Stimulated activated CD8-positive, alpha-beta memory T cell treated with anti-CD3 and anti-CD28 coated beads, Interleukin-7, amount 100 ng/mL, for 24 hours (primary cell): ENCODE measurements at places on chromosomes 7 and 10.

DNA sequence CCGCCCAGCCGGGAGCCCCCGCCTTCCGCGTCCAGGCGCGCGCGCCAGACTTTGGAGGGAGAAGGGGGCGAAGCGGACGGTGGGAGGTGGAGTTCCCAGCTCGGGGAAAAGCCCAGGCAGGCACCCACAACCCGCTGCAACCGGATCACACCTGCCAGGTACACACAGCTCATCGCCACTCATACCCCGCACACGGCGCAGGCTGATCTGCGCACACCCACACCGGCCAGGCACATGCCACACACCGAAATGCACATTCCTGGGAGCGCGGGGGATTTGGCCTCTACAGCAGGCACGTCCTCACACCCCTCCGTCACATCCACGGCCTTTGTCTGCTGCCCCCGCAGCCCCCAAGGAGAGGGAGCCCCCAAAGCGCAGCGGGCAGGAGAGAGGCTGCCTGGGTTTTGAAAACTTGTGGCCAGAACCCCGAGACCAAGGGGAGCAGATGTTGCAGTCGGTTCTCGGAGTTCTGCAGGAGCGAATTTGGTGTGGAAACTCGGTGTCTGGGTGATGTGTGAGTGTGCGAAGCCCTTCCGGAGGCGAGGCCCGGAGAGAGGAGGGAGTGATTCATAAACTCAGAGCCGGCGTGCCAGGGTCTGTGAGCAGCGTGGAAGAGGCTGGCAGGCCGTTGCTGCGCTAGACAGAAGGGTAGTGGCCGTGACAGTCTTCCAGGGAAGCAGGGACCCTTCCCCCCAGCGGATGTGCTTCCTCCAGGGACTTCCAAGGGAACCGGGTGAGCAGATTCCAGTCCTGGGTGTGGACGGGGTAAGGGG is 734 bp downstream of the CHST3 start:
- DNase-seq, result no peak

DNA sequence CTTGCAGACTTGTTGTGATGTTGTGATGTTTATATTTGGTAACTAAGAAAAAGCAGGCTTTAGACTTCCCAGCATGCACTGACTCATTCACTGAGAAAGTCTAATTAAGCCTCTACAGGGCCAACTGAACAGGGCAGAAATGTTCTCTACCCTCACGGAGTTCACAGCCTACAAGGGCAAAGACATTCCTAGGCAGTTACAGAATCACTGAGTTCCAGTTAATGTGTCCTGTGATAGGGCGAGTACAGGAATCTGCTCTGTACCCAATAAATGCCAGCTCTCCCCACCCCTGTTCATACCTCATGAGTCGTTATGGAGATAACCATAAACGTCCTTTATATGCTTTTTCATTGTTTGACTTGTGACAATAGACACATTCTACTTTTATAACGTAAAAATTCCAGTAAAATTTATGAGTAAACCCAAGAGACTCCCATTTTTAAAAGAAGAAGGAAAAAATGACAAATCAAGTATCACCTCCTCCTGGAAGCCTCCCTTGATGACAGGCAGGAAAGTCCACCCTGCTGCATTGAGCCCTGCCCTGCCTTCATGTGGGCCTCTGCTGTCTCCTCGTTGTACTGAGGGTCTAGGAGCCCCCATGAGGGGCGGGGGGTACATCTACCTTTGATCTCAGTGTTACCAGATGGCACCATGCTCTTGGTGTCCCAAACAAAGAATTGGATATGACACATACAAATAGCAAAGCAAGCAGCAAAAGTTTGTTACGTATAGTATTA is 14.3 kb downstream of the MUC12 start:
- DNase-seq, result no peak

GRCh38 chr10:12198156-12198555 is 2.2 kb downstream of the CDC123 start:
- no peak for DNase-seq

- no peak for DNase-seq
Measured at GRCh38 chr10:80730522-80730921, 192.8 kb downstream of the SH2D4B start.

- no peak for DNase-seq
Measured at GRCh38 chr10:97490592-97490991, 7.6 kb downstream of the MMS19 start.

DNA sequence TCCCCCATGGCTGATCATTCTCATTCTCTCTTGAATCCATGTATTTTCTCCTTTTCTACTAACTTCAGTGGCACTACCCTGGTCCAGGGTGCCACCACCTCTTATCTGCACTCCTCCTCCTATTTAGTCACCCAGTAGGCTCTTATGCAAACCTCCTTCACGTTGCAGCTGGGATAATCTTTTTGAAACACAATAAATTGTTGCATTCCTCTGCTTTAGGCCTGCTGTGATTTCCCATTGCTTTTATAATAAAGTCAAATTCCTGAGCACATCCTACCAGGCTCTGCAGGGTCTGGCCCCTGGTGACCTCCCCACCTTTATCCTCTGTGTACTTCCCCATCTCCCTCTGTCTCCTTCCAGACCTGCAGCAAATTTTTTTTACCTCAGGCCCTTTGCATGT is 112.7 kb upstream of the KIAA1217 start:
- no peak for DNase-seq

DNA sequence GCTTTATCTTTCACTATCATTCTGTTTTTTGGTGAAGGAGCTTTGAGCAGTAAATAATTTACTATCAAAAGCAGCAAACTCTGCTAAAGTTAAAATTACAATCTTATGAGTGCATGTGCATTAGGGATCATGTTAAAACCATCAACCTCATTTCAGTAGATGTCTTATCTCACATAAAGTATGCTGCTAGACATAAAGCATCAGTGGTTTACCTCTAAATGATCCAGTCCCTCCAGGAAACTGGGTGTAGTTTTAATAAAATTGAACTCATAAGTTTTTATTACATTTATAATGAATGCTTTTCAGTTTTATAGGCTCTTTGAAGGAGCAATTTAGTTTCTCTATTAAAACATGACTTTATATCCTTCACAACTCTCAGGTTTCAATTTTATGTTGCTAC is 108.7 kb downstream of the LRRN3 start:
- no peak for DNase-seq

- DNase-seq, result no peak
Measured at GRCh38 chr10:77981281-77981680, 48.0 kb downstream of the POLR3A start.

- no peak for DNase-seq
Measured at GRCh38 chr10:8477300-8477699, 422.8 kb downstream of the GATA3 start.

DNA sequence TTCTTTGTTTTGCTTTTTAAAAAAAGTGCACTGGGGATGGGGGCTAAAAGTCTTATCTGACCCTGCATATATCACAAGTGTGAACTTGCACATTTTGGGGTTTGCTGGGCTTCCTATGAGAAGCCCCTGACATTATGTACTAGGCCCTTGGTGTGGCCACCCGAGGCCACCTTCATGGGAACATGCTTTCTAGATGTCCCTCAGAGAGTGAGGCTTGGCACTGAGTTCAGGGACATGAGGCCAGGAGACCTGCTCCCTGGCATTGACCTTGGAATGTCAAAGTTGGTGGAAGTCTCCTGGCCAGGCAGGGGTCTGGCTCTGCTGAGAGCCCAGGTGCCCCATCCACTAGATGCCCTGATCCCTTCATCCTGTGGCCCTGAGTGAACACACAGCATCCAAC is 536.2 kb downstream of the TCERG1L start:
- no peak for DNase-seq

DNA sequence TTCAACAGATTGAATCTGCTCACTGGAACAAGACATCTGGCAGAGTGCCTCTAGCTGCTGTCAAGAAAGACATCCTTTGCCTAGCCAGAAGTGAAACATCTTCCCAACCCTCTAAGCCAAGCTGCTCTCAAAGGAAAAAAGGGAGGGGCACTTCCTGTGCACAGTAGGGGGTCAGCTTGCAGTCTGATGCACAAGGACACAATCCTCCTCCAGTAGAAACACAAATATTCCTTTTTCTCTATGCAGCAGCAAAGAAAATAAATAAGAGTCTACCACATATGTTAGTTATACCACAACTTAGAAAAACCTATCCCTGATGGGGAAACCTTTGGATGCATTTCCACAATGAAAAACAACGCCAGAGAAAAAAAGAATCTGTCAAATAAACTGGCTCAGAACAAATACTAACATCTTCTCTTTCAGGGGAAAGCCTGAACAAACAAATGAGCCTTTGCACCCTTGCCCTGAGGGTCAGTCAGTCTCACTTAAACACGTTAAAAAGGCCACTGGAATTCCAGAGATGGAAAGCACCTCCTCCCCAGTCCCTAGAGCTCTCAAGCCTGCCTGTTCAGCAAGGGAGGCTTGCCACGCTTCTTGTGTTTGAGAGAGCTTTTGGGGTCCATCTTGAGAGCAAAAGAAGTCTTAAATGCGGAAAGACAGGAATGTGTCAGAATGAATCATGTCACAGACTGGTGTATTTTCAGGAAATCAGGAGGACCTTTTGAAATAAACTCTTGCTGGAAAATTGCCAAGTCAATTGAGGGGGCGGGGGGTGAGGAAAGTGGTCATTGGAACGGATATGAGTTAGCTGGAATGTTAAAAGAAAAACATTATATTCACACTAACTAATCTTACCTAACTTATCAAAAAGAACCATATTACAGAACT is 7.5 kb downstream of the LAMB1 start:
- DNase-seq, result no peak

- DNase-seq, result no peak
Measured at GRCh38 chr10:116848032-116848943, 1.0 kb upstream of the ENO4 start.

- no peak for DNase-seq
Measured at GRCh38 chr10:76115131-76115470, 683.7 kb downstream of the LRMDA start.

DNA sequence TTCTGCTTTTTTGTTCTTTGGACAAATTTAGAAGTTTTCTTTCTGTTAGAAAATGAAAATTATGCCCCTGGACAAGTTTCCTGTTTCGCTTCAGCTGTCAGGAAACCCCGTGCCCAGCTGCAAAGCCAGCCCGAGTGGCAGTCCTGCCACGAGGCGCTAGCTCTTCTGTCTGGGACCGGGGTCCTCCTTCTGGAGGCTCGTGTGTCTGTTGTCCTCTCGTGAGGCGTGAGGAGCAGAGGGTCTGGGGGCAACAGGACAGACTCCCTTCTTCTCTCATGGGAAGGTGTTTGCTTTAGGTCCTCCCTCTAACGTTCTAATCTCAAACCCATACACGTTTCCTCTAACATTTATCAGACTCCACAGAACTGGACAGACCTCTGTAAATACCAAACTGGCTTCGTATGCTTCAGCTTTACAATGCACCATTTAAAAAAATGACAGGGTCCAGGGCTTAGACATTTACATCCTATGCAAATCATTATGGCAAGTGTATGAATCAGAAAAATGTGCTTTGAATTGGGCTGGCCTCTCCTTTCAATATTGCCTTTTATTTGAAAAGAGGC is 184.5 kb upstream of the SHH start:
- DNase-seq, result no peak

GRCh38 chr10:81838950-81839349 is 36.0 kb upstream of the NRG3 start:
- DNase-seq, result no peak

DNA sequence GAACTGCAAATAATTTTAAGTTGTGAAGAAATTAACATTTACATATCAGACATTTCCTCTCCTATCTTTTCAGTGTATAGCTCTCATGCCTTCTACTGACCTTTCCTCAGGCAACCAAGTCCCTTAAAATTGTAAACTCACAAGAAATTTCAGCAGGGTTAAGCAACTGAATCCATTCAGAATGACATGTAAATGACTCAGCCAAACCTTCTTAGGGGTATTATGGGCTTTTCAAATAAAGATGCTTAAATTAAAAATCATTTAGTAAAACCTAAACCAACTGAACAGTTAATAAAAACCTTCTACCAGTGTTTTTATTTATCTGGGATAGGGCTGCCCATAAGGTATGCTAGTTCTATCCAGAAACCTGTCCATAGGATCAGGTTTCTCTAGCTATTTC is 20.7 kb downstream of the WAPL start:
- no peak for DNase-seq

- no peak for DNase-seq
Measured at GRCh38 chr7:127702938-127703337, 50.9 kb downstream of the SND1 start.

- DNase-seq, result no peak
Measured at GRCh38 chr7:11221984-11222383, 248.3 kb downstream of the PHF14 start.
